ENCODE measurements at places on chromosomes 16 and 17.

DNA sequence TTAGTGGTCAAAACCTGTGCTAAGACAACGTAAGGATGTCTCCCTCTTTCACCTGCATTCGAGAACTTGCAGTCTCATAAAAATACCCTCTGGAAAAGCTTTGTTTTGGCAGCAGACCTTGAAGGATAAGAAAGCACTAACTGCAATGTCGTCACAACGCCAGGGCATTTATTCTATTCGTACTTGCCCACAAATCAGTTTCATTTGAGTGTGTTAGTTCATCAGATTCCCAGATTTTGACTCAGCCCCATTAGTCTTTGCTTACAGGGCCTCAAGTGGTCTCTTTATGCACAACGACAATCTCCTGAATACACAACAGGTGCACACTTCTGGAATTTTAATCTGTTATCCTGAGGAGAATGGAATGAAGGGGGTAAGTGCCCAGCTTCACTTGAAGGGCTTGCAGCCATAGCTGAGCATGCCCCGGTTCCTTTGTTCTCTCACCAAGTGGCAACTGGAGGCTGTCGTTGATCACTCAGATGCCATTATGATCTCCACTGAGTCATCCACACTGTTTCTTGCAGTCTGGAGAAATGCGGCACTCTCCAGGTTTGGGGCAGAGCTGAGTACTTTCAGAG is 58.8 kb downstream of the CLEC19A start:
- DNase-seq, result no peak

GRCh38 chr17:11467639-11468038 is 130.6 kb upstream of the DNAH9 start:
- DNase-seq, result no peak

GRCh38 chr17:27259356-27259755 is 34.6 kb upstream of the WSB1 start:
- DNase-seq, result no peak

- DNase-seq, result no peak
These were observed 8.7 kb upstream of the SLC25A39 start for GRCh38 chr17:44333371-44333770.

DNA sequence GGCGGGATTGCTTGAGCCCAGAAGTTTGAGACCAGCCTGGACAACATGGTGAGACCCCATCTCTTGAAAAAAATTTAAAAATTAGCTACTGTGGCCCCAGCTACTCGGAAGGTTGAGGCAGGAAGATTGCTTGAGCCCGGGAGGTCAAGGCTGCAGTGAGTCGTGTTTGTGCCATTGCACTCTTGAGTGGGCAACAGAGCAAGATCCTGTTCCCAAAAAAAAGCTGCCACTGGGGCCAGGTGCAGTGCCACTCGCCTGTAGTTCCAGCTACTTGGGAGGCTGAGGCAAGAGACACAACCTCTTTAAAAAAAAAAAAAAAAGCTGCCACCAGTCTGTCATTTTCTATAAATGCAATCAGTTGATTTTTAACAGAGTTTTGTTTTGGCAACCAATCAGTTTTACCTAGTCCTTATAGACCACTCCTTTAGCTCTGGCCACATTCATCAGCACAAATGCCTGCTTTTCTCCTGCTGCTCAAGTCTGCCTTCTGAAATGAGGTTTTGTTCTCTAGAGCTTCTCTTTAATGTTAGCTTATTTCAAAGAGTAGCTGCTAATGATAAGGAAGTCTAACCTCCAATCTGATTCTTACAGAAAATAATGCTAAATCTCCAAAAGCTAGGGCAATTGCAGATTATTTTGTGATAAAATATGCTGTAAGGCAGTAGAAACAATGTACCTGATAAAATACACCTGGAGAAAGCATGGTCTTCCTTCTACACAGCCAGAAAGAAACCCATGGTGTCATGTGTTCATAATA is 64.8 kb downstream of the TUBD1 start:
- no peak for DNase-seq

DNA sequence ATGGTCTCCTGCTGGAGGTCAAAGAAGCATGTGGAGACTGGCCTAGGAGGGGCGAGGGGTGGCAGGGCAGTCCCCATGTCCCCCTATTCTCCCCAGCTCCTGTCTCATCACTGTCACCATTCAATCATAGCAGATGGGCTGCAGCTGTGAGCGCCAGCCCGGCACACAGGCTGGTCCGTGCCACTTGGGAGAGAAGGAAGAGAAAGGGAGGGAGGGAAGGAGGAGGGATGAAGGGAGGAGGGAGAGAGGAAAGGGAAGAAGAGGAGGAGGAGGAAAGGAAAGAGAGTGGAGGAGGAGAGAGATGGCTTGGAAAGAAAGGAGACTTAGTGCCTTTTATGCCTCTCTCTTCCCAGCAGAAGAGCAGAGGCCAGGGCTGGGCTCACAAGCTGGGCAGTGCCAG is 12.4 kb downstream of the NEUROD2 start:
- no peak for DNase-seq

DNA sequence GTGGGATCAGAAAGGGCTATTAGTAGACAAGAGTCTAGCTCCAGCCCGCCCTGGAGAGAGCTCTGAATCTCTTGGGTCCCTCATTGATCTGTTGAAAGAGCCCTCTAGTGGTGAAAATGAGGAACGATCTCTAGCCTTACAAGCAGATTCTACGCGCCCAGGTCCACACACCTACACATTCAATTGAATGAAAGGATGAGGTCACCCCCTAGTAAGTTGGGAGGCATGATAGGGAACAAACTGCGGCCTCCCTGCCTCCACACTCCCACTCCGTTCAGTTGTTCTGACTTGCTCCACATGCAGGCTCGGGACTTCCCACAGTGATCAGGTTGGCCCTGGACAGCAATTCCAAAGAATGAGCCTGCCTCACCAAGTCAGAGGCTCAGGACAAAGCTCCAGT is 2.9 kb upstream of the CACNG3 start:
- no peak for DNase-seq

DNA sequence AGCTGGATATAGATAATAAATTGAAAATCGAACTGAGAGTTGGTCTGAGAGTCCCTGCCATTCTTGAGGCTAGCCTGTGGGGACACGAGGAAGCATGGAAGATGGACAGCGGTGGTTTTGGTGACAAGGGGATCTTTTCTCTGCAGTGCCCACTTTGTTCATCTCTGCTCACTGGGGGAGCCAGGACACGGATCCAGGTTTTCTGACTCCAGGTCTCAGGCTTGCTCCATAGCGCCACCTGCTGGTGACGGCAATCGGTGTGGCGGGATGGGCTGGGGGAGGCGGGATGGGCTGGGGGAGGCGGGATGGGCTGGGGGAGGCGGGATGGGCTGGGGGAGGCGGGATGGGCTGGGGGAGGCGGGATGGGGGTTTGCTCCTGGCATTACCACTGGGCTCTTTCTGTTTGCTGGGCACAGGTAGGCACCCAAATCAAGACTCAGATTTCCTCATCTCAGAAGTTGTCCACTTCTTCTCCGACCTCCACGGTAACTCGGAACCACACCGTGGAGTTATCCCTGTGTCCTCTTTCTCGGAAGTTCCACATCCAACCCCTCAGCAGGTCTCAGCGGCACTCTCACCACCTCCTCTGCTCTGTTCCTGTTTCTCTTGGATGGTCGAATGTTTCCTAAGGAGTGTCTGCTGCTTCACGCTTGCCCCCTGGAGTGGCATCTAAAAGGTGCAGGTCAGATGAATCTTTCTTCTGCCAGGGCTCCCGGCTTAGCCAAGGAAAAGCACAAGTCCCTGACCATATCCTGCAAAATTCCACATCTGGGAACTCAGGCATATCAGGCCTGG is 142.4 kb downstream of the CYLD start:
- DNase-seq, result no peak

GRCh38 chr16:24980077-24980793 is 34.9 kb downstream of the ARHGAP17 start:
- no peak for DNase-seq

DNA sequence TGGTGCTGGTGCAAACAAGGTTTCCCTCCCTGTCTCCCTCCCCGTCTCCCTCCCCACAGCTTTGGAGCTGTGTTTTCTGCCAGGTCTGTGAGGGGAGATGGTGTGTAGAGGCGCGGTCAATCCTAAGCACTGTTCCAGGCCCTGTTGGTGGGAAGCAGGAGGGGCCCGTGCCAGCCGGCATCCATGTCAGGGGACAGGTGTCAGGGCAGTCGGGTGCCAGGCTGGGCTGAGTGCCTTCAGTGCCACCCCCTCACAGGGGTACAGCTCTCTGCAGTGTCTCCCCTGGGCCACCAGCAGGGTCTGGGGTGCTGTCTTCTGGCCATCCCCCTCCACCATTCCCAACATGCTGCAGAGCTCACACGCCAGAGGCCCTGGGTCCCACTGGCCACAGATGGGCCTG is 73.6 kb downstream of the KLHDC4 start:
- DNase-seq, result no peak

GRCh38 chr17:75011401-75012095 is 922 bp upstream of the MRPL58 start:
- no peak for DNase-seq

GRCh38 chr17:7989781-7990655 is 12.4 kb upstream of the GUCY2D start:
- peak; percentile 28 for DNase-seq

GRCh38 chr17:74457146-74457819 is 9.2 kb upstream of the CD300A start:
- peak; percentile 18 for DNase-seq

- DNase-seq, result no peak
These were observed at the start of gene TPPP3 for GRCh38 chr16:67393111-67393787. Gene TPPP3 (minus strand): TSS chr16:67393498. CDS start chr16:67391111, 2,387 bp downstream.

DNA sequence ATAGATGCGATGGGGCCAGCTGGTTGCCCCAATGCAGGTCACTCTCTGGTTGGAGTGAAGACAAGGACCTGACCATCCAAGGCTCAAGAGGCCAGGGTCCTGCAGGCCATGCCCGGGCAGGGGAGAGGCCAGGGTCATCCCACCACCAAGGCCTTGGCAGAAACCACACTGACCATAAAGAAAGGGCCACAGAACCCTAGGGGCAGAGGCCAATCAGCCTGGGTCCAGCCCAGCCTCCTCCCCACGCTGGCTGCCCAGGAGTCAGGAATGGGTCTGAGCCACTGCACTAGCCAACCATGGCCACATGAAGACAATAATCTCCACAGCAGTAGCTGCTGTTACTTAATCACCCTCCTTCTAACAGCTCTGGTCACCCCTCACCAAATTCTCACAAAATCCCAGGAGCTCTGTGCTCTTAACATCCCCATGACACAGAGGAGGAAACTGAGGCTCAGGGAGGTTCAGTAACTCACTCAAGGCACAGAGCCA is 10.2 kb upstream of the BCAR1 start:
- DNase-seq, result no peak

DNA sequence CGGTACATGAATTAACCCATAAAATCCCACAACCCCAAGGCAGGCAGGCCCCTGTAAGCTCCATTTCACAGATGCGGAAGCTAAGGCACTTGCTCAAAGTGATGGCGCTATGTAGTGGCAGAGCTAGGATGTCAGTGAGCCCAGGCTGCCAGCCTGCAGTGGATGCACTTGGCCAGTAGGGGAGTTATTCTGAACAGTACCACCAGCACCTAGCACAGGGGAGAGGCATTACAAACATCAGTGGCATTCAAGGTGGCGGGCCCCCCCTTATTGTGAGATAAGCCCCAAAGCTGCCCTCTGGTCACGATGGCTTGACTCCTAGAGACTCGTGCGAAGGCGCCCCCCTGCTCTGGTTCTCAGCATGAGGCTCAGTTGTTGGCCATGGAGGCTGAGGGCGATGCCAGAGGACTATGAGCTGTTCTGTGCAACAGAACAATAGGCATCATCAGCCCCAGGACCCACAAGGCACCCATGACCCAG is 33.8 kb downstream of the GTF3C1 start:
- DNase-seq, result no peak

GRCh38 chr17:78134899-78135385 is 4.4 kb downstream of the TMC8 start:
- DNase-seq, result no peak

DNA sequence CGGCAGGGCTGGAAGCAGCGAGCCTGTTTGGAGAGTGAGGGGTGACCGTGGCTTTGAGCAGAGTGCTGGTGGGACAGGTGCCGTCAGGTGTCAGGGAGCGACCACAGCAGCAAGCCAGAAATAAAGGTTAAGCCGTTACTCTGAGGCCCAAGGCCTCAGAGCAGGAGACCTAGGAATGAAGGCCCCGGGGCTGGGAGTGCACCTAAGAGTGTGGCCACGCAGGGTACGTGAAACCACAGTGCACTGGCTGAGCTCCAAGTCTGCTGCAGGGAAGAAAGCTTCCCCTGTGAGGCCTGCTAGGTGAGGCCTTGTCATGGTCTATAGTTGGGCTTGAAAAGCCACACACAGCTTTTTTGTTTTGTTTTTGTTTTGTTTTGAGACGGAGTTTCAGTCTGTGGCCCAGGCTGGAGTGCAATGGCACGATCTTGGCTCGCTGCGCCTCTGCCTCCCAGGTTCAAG is 8.7 kb downstream of the CLUAP1 start:
- DNase-seq, result no peak

DNA sequence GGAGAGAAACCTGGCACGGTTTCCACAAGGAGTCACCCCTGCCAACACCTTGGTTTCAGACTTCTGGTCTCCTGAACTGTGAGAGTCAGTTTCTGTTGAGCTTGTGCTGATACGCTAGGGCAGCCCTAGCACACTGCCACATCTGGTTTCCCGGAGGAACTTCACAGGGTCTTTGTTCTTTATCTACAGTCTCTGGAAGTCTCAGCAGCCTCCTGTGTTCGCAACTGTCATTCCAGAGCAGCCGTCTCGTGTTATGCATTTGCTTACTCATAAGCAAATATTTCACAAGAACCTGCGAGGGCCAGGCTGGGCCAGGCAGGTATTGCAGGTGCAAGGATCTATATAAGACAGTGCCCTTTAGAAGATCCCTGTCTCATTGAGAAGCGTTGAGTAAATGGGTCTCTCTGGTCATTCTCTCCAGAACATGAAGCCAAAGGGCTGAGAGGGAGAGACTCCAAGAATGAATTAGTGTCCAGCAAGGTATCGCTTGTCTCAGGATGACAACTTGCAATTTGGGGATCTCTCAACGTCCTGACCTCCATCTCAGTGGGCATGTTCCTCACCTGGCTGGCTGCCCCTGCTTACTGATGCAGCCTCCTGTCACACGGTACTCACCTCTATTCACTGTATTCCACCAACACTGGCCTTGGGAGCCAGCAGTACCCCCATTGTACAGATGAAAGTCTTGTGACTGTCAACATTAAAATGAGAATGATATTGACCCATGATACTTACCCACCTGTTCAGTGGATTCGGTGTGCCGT is 141.2 kb downstream of the WWOX start:
- no peak for DNase-seq

DNA sequence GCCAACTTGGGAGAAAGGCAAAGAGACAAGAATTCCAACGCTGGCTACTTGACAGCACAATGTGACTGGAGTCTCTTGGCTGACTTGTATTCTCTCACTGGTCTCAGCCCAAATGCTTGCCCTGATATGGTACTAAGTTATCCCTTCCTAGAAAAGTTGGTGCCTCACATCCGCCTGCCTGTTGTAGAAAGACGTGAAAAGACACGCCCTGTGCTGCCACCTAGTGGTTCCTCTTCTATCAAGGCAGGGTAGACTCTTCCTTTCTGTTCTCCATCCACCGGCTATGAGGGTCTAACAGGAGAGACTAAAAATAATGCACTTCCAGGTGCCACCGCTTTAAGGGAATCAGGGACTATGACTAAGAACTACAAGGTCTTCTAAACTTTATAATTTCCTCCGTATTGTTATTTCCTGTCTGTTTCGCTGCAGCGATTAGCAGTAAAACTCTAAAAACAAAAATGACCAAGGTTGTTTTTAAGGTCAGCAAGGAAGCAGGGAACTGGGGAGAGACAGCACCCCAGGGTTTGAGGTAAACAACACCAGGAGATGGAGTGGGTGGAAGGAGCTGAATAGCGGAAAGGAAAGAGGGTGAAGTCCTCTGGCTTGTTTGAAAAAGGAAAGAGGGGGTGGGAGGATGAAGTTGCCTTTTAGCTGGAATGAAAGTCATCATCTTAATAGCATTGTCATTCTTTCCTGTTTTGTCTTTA is 109.5 kb downstream of the YPEL2 start:
- DNase-seq, result peak; percentile 79

- DNase-seq, result no peak
These were observed 62.3 kb downstream of the TBX4 start for GRCh38 chr17:61514491-61514890.
